ENCODE measurements at places on chromosomes 1 and 21.
A peak's percentile ranks its signal among the peaks of the same experiment; 100 is the strongest.

- peak; percentile 52 for DNase-seq
Observed at GRCh38 chr1:200206340-200206739, 178.8 kb downstream of the NR5A2 start.

- peak; percentile 84 for DNase-seq
Observed at GRCh38 chr1:226846786-226847185, 23.6 kb upstream of the PSEN2 start.

GRCh38 chr1:6956488-6957159, 171.4 kb downstream of the CAMTA1 start:
- no peak for DNase-seq

DNA sequence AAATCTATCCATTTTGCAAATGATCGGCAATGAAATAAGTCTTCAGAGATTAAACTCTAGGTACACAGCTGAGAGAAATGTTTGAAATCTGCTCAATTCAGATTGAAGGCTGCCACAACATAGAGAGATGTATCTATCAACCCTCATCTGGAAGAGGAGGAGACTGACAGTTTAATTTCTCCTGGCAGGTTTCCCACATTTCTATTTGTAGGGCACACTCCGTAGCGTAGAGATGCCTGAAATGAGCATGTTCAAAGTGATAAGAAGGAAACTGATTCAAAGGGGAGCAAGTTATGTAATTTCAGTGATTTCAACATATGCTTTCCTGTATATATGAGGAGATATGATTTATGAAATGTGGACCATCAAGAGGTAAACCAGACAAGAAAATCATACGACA, 44.1 kb downstream of the NIBAN1 start:
- no peak for DNase-seq

Measured in RPMI7951 (cell line).